Muscle of leg (tissue), 16 donors: ENCODE measurements at places on chromosomes 1 and 21. TPM values are rescaled to one million over a fixed set of nuclear protein-coding genes. Genes with fewer than 3 reads are reported as not detected.

Gene DUSP10
- 9.5 TPM for total RNA-seq

- no peak for DNase-seq
- peak overlapping the region; percentile 99 for H3K27ac ChIP-seq
- H3K4me1 ChIP-seq: peaks cover 71% of the 10 kb centered on the region
- no peaks in the 10 kb centered on the region for H3K27me3 ChIP-seq
These were observed 1.7 kb upstream of the ADAMTS4 start for GRCh38 chr1:161200421-161200991.

DNA sequence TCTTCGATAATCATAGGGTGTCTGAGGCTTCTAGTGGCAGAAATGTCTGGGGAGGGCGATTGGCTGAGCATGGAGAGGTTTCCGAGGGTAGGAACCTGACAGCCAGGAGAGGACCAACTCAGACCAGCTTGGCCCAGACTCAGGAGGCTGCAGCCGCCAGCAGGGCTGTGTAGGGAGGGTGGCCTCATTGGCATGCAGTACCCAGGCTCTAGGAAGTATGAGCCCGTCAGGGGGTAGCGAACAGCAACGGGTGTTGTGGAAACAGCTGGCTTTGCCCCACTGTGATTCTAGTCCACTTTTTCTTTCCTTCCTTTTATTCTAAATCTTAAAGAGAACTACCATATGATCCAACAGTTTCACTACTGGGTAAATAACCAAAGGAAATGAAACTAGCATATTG is 103.3 kb downstream of the DIRAS3 start:
- peak; percentile 16 for DNase-seq
- no peak overlapping the region for H3K4me3 ChIP-seq
- H3K36me3 ChIP-seq: no peaks in the 10 kb centered on the region
- peaks cover 14% of the 10 kb centered on the region for H3K4me1 ChIP-seq
- no peak overlapping the region for H3K27ac ChIP-seq

GRCh38 chr1:229258031-229258756 is 12.7 kb upstream of the RAB4A start:
- peaks cover 3% of the 10 kb centered on the region for H3K4me1 ChIP-seq
- H3K36me3 ChIP-seq: no peaks in the 10 kb centered on the region
- no peak overlapping the region for H3K4me3 ChIP-seq
- H3K27me3 ChIP-seq: no peaks in the 10 kb centered on the region
